NCI-H446 treated with DMSO at 0.1 percent for 48 hours (cell line): ENCODE measurements at places on chromosomes 7 and 10.

DNA sequence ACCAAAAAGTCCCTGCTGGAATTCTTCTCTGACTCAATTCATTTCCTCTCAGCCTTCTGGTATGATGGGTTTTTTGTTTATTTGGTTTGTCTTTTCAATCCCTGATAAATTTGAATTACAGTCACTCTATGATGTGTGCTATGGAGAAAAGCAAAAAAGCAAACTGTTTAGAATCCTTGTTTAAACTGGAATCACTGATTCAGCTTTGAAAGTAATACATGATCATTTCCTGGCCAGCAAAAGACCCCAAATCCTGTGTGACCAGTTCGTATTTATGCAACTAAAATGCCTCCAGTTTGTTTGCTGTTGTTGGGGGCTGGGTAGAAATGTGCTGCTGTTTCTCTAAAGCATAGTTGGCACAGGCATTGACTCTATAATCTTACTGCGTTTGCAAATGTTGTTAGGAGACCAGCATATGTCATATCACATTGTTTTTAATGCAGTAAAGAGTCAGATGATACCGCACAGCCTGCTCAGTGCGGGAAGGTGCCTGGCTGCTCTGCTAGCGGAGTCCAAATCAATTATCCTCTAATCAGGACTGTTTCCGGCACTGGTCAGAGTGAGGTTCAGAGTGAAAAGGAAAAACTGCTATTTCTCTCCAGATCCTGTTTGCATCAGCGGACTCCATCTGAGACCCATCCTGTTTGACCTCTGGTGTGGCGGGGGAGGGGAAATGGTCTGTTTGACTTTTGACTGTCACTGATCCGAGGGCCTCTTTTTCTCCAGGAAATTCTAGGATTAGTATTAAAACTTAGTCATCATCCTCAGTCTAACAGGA, 40.6 kb upstream of the ADD3 start:
- no peak for DNase-seq

DNA sequence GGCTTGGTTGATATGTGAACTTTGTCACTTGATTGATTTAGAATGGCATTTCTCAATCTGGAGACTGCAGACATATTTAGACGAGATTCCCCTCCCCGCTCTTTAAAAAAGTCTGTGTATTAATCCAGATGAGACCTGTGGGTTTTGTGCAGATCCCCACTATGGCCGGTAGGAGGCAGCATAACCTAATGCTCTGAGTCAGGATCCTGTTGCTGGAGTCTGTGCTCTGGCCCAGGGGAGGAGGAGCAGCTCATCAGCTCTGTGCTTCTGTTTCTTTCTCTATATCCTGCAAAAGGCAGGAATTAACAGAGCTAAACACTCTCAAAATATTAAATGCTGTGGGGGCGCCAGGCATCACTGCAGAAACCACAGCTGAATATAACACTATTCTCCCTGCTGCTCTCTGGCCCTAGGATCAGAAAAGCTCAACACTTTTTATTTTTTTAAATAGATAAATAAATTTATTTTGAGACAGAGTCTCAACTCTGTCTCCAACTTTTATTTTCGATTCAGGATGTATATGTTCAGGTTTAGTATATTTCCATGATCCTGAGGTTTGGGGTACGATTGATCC, 23.9 kb upstream of the SEPHS1 start:
- peak; percentile 40 for DNase-seq

GRCh38 chr7:113799896-113800295, 118.9 kb downstream of the PPP1R3A start:
- DNase-seq = no peak

DNA sequence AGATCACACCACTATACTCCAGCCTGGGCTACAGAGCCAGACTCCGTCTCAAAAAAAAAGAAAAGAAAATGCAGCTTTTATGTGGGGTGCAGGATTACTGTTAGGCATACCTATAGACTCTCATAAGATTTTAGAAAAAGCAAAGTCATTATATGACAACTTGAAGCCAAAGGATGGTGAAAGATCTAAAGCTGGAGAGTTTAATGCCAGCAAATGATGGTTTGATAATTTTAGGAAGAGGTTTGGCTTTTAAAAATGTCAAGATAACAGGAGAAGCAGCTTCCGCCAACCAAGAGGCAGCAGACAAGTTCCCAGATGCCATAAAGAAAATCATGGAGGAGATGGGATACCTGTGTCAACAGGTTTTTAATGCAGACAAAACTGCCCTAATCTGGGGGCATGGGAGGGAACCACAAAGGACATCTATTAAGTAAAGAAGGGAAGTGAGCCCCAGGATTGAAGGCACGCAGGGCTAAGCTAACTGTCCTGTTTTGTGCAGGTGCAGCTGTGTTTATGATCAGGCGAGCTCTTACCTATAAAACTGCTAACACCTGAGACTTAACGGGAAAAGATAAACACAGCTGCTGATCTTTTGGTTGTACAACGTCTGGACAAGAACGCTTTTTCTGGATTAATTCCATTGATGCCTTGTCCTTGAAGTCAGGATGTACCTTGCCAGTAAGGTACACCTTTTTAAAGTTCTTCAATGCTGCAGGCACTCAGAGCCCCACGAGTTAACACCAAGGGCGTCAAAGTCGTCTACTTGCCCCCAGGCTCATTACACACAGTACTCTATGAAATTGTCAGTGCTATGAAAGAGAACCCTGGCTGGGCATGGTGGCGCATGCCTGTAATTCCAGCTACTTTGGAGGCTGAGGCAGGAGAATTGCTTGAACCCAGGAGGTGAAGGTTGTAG, 10.5 kb upstream of the ANKRD61 start:
- no peak for DNase-seq

DNA sequence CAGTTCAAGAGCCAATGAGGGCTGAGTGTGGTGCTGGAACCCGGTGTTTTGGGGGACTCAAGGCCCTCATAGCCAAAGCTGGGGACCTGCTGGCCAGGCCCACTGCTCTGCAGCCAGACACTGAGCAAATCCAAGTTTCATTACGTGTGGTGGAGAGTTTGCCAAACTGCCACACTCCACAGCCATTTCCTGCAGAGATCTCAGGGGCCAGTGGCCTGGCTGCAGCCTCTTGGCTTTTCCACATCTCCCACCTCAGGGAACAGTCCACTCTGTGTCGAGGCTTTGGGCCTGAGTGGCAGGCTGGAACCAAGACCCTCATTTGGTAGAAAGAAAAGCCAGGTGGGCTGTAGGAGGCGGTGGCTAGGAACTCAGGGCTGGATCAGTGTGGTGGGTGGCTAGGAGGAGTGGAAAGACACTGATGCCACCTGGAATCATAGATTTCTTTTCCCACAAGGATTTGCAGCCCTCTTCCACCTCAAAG, 3.2 kb downstream of the HOXA11 start:
- DNase-seq = no peak

DNA sequence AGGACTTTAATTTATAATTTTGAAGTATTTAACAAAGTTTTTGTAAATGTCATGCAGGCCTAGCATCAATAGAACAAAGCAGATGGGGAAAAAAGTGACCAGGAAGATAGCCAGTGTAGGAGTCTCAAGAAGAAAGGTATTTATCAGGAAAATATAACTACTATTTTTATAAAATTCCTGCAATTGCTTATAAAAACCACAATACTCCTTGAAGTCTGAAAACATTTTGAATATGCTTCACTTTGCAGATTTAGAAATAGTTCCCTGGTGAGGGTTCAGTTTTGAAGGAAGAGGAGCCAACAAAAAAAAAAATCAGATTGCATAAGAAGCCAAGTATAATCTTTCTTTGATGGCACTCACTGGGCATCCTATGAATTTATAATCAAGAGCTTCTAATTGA, 34.1 kb downstream of the MTERF1 start:
- DNase-seq = no peak

GRCh38 chr7:155237730-155238129, 59.9 kb upstream of the INSIG1 start:
- DNase-seq = no peak

- DNase-seq = no peak
Measured at GRCh38 chr7:64498270-64498669, 64.6 kb downstream of the ZNF680 start.

DNA sequence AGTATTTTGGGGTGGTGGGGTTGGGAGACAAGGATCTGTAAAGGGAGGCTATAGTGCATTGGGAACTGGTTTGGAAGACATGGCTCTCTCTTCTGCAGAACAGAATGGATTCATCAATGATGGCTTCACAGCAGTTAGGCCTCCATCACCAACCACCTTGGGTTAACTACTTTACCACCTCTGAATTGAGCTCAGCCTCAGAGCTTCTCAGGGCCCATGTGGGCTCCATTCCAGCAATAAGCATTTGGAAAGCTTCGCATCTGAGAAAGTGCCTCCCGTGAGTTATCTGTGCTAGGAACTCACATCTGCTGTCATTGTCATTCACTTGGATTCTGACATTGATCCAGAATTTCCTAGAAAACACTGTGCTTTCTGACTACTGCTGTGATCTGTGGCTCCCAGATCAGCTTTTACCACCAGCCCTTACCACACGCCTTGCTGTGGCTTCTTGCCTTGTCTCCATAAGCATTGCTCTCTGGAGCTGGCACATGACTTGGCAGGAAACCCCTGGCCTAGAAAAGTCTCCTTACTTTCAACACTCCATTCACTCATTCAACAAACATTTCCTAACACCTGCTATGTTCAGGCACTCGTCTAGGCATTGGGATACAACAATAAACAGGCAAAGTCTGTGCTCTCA, 70.7 kb upstream of the ADO start:
- no peak for DNase-seq

DNA sequence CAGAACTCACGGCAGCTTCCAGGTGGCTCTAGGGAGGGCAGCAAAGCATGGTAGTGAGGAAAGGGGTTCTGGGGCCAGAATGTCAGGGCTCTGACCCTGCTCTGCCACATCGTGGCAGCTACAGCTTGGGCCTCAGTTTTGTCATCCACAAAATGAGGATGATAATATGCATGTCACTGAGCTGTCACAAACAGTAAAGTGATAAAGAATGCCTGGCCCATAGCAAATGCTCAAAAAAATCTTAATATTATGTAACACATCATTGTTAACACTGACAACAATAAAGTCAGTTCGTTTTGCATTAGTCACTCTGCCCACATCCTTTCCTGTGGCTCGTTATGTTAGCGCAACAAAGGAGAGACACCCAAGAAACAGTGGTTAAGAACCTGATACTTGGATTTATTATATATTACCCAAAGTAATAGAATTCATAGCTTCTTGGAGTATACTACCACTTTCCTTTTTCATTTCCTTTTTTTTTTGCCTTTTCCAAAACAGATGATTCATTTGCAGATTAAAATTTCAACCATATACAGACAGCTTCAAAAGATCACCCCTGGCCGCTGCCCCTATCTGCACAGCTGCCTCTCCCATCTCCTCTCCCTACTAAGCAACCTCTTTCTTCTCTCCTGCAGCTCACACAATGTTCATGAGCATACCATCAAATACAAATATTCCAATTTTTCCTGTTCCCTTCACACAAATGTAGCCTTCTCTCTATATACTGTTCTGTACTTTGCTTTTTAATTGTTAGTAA, 45.5 kb upstream of the DDC start:
- no peak for DNase-seq

DNA sequence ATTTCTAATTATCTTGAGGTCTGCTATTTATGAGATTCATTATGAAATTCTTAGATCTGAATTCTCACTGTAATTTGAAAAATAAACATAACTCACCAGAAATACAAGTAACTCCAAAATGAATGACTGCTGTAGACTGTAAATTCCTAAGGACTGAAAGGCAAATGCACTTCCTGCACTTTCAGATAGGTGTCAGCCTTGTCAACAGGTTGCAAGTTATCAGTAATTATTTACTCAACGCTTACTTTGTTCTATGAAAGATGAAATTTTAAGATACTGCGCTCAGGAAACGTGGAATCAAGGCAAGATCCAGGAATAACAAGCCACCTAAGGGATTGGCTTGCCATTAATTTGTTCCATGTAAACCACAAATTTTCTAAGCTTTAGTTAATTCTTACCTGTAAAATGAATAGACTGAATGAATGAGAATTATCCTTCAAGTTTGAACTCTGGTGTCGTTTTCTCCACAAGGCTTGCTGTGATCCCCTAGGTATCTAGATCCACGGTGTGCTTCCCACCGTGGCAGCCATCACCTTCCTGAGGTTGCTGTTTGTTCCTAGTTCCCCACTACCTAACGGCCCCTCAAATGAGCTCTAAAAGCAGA, 12.6 kb downstream of the DHX32 start:
- DNase-seq = no peak

- no peak for DNase-seq
Measured at GRCh38 chr10:1658658-1659057, 78.7 kb downstream of the ADARB2 start.

GRCh38 chr10:29011516-29011915, 277.4 kb upstream of the LYZL1 start:
- no peak for DNase-seq

- DNase-seq = no peak
Measured at GRCh38 chr10:124522933-124523871, 61.6 kb downstream of the LHPP start.

GRCh38 chr10:86759073-86759672, 2.8 kb downstream of the BMPR1A start:
- DNase-seq = no peak

- no peak for DNase-seq
Measured at GRCh38 chr7:40297741-40298311, 163.0 kb downstream of the SUGCT start.

- peak; percentile 90 for DNase-seq
Measured at GRCh38 chr10:84447701-84448400, 119.5 kb downstream of the CCSER2 start.

- DNase-seq = no peak
Measured at GRCh38 chr7:75614401-75614800, 122.3 kb downstream of the SPDYE5 start.

GRCh38 chr7:15747301-15747700, 60.8 kb upstream of the MEOX2 start:
- DNase-seq = peak; percentile 30

GRCh38 chr7:79876848-79877252, 257.8 kb upstream of the GNAI1 start:
- no peak for DNase-seq
